Adrenal gland (tissue), 19 donors: ENCODE measurements at places on chromosomes 12 and 14.

GRCh38 chr14:106062502-106063272 lies 536.3 kb downstream of the TMEM121 start:
- no peak for DNase-seq

- no peak for DNase-seq
These were observed 105.9 kb downstream of the MED13L start for GRCh38 chr12:116171549-116171948.

GRCh38 chr14:36901861-36902260 lies 240.2 kb downstream of the PAX9 start:
- DNase-seq = no peak

- peak; percentile 61 for DNase-seq
These were observed 760 bp downstream of the ACTN1 start for GRCh38 chr14:68978172-68978911.

DNA sequence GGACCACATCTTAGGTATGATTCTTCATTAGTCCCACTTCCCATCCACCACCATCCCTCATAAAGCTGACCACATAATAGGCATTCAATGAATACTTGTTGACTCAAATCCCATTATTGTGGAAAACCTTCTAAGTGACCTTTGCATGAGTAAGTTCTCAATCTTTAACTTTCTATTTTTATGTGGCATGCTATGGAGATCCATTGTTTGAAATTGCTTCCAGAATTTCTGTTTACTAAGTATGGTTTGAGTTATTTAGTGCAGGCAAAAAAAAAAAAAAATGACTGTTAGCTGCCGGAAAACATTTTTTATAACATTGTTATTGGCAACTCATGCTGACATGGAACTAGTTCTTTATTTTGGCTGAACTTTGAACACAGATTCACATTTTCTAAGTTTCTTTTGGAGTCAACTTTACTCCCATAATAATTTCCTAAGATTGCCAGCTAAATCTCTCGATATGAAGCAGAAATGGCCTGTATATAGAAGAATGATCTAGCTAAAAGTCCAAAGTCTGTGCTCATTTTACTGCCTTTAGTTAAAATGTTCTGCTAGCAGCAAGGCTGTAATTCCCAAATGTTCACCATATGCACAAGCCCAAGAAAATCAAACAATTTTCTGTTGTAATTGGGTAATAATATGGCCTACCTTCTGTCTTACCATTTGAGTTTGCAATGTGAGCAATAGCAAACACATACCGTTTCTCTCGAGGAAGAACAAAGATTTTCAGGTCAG lies 77.9 kb downstream of the PTGER2 start:
- no peak for DNase-seq

DNA sequence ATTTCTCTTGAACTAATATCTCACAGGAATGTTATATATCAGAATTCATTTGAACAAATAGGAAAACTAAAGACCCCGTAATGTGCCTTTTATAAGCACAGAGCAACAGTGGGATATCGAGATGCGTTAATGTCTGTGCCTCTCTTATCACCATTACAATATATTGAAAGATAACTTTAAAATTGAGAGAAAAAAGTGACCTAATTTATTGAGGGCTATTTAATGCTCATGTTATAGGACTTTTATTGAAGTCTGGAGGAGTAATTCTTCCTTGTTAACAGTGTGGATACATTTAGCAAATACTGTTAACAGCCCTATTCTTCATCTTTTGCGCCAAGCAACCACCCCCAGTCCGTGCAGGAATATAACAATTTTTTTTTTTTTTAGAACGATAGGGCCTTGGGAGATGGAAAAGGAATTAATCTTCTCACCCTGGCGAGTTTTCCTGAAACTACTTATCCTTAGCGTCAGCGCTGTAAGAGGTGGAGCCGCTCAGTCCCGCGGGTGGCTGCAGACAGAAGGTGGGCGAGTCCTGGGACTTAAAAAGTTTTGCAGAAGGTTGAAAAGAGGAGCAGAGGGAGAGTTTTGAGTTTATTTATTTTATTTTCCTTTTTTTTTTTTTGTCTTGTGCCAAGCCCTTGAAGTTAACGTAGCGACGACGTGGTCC lies 11.0 kb downstream of the FOXG1 start:
- DNase-seq = no peak
